ENCODE measurements at places on chromosomes 2 and 18. TPM values are rescaled to one million over a fixed set of nuclear protein-coding genes. Genes with fewer than 3 reads are reported as not detected.

The DYSF gene
- 11.1 TPM for total RNA-seq

The RGPD3 gene
- total RNA-seq, result 0.27 TPM

The ASPRV1 gene
- total RNA-seq, result 2.5 TPM

The ADGRF3 gene
- total RNA-seq, result 0.54 TPM

The CARF gene
- 9.1 TPM for total RNA-seq

The KRTCAP3 gene
- total RNA-seq, result 4.2 TPM

The ACAA2 gene
- total RNA-seq, result 109 TPM

The ZFP36L2 gene
- total RNA-seq, result 0.88 TPM

The SCYGR4 gene
- not detected for total RNA-seq

The RPE gene
- 38.1 TPM for total RNA-seq

The RANBP2 gene
- total RNA-seq, result 105 TPM

The HAUS1 gene
- 32.2 TPM for total RNA-seq

The LIMS3 gene
- 0.98 TPM for total RNA-seq

The CPLX4 gene
- not detected for total RNA-seq

The ADD2 gene
- total RNA-seq, result 373 TPM

The LYPD6 gene
- 1.5 TPM for total RNA-seq

The SLC19A3 gene
- 1.7 TPM for total RNA-seq

The CROCC2 gene
- not detected for total RNA-seq

The ERMN gene
- total RNA-seq, result not detected

The GNLY gene
- total RNA-seq, result not detected

The IL1F10 gene
- total RNA-seq, result not detected

The ITGB1BP1 gene
- total RNA-seq, result 62.7 TPM

The LOXL3 gene
- 64.2 TPM for total RNA-seq

The MC4R gene
- total RNA-seq, result not detected

The CYBRD1 gene
- 0.54 TPM for total RNA-seq

The NETO1 gene
- total RNA-seq, result 5.5 TPM

Data from glutamatergic neuron (in vitro differentiated cells).